ENCODE measurements at places on chromosomes 12 and 14.

- no peak for DNase-seq
These were observed 9.7 kb upstream of the KRT2 start for GRCh38 chr12:52661668-52662067.

GRCh38 chr12:52772188-52772587 is 5.0 kb downstream of the KRT76 start:
- DNase-seq, result no peak

GRCh38 chr12:106213662-106214061 is 34.2 kb downstream of the CKAP4 start:
- DNase-seq, result no peak

GRCh38 chr12:26700430-26700829 is 132.6 kb downstream of the ITPR2 start:
- DNase-seq, result no peak

- DNase-seq, result peak; percentile 36
These were observed 198.9 kb downstream of the RBM19 start for GRCh38 chr12:113766879-113767878.

- DNase-seq, result peak; percentile 56
These were observed 5.2 kb downstream of the FRS2 start for GRCh38 chr12:69475237-69475975.

DNA sequence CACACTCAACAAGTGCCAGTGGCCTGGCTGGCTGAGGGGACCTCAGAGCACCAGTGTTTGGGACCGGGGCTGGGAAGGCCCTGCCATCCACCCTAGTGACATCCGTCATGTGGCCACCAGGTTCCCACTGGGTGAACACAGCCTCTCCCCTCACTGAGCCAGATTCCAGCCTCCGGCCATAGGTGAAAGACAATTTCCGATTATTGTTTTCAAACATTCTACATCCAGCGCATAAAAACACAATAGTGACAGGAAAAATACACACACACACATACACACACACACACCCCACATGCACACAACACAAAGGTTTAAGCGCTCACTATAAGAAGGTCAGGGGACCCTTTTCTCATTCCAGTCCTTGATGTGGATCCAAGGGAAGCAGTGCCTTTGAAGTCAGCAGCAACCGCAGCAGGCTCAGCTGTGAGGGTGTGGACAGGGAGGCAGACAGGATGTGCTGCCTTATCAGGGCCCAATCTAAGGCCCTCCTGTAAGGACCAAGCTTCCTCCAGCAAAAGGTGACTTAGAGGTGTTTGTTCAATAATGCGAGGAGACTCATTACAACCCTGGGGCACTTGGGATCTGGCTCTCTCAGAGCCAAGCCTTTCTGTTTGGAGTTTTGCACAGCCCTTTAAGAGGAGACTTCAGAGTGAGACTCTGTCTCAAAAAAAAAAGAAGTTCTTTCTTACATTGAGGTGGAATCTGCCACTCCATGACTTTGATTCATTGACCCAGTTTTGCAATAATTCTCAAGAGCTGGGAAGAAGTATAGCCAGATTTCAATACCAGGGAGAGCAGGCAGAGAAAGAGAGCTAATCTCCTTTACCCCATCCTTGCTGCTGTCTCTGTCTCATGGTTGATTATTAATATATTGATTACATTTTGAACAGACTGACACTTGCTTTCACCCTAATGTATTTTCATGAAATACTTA is 227.8 kb downstream of the ZFP36L1 start:
- DNase-seq, result peak; percentile 50

DNA sequence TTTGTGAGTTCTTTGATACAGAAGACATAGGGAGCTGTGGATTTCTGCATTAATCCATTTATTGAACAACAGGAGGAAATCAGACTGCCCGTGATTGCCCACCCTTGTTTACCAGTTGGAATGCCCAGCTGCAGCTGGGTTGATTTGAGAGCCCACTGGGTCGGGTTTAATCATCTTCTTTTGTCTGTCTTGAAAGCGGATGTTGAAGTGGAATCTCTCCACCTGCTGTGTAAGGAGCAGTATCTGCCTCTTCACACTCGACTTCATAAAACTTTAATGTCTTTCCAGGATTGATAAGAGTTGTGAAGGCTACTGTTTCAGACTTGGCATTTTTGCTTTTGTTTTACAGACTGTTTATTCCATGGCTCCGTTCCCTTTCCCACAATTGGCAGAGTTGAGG is 39.9 kb downstream of the TBC1D30 start:
- no peak for DNase-seq

DNA sequence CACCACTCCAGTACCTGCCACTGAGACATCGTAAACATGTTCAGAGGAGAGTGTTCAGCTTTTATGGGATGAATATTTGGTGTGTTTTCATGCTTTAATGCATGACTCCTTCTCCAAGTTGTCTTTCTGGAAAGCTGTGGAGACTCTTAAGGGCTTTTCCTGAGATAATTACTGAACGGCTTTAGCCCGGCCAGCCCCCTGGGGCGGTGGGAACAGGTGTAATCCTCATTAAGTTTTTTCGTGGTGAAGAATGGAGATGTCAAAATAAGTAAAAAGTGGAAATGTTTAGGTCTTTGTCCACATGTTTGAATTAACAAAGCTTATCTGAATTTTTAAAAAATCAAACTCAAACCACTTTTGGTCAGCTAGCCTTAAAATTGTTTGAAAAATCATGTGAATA is 1.5 kb downstream of the SYNE2 start:
- DNase-seq, result no peak

DNA sequence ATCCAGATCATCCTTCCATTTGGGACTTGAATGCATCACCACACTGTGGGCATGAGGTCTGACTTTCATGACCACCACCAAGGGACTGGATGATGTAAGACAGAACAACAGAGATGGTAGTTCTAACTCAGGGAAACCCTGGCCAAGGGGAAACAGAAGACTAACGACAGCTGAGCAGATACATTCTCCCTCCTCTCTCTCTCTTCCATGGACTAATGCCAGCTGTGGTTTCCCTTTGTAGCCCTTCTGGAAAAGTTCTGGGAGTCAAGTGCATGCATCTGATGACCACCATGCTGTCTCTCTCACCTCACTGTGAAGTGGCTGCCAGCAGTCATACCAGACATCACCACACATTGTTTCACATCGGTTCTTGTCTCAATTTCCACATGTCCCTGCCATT is 3.4 kb downstream of the TAS2R30 start:
- no peak for DNase-seq

GRCh38 chr14:76467711-76468155 is 91.8 kb downstream of the ESRRB start:
- DNase-seq, result no peak

DNA sequence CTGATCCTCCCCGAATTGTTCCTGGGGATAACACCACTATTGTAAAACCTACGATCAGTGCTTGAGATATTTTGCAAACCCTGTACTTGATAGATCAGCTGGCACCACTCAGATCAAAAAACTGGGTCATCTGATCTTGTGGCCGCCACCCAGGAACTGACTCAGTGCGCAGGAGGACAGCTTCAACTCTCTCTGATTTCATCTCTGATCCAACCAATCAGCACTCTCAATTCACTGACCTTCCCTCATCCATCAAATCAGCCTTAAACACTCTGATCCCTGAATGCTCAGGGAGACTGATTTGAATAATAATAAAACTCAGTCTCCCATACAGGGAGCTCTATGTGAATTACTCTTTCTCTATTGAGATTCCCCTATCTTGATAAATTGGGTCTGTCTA is 4.2 kb upstream of the XPOT start:
- peak; percentile 66 for DNase-seq

GRCh38 chr14:90671382-90672234 is 144.6 kb downstream of the TTC7B start:
- DNase-seq, result no peak

DNA sequence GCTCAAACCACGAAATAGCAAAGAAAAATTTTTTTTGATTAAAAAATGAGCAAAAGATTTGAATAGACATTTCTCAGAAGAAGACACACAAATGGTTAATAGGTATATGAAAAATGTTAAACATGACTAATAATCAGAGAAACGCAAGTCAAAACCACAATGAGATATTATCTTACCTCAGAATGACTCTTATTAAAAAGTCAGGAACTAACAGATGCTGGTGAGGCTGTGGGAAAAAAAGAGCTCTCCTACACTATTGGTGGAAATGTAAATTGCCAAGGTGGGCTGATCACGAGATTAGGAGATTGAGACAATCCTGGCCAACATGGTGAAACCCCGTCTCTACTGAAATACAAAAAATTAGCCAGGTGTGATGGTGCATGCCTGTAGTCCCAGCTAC is 315.5 kb upstream of the FLRT2 start:
- DNase-seq, result peak; percentile 75

GRCh38 chr12:49703647-49704137 is 3.5 kb downstream of the FMNL3 start:
- DNase-seq, result peak; percentile 46

GRCh38 chr12:67811437-67812361 is 163.2 kb downstream of the DYRK2 start:
- DNase-seq, result peak; percentile 66

- no peak for DNase-seq
These were observed 186.8 kb upstream of the PARP11 start for GRCh38 chr12:4059898-4060568.

DNA sequence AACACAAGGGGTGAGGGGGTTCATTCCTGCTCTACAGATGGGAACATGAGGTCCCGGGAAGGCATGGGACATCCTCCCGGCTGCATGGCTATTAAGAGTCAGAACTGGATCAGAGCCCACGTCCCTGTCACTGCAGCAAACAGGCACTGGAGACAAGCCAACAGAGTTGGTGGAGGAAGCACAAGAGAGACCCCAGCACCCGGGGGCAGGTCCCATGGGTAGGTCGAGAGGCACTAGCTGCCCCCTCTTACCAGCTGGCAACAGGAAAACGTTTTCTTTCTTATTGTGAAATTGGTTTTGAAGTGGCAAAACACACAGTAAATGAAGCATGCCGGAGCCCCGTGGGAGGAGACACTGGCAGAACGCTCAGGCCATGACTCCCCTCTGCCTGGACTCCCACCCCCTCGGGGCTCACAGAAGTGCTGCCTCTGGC is 43.6 kb downstream of the SYNE3 start:
- no peak for DNase-seq

DNA sequence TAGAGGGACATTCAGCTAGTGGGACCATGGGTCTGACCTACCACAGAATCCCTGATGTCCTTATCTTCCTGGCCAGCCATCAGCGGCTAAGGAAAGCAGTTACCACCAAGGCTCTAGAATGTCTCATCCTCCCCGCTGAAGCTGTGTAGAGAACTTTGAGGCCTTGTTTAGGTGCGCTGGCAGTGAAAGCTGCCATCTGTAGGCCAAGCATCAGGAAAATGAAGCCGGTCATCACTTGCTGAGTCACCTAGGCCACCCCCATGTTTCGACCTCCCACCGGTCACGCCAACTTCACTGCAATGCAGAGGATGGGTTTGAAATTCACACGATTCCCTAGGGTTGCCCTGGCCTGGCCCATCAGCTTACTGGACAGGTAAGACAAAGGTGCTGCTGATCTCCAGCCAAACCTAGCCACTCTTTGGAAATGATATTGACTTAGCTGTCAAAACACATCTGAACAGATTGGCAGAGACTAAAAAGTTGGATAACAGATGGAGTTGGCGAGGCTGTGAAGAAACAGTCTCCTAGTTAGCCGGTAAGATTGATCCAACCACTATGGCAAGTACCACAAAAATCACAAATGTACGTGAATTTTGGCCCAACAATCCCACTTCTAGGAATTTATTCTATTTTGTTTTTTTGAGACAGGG is 52.0 kb downstream of the NOS1 start:
- no peak for DNase-seq

- no peak for DNase-seq
These were observed 22.6 kb downstream of the INSM2 start for GRCh38 chr14:35556548-35556947.

DNA sequence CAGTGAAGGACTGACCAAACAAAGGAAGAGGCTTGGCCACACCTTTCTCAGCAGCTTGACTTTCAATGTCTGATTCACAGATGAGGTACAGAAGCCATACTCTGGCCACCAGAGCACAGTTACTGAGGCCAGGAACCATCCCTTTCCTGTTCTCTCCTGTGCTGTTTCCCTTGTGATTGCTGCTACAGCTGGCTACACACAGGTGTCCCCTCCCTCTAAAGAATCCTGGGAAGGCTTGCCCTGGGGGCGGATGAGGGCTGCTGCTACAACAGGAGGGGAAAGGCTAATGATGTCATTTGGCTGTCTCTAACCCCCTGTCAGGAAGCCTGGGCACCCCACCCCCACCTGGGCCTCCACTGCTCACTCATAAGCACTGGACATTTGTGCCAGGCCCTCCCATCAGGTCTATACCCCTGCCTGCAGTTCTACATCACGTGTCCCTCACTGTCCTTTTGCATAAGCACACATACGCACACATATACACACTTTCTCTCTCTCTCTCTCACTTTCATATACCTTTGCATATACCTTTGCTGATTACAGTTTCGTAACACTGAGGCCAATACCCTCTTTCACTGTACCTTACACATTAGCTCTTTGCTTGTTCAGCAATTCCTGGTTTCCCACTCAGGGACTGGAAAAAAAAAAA is 41.4 kb downstream of the PRPF40B start:
- no peak for DNase-seq

GRCh38 chr14:38003746-38004609 is 203.7 kb upstream of the SSTR1 start:
- no peak for DNase-seq

GRCh38 chr12:22340143-22340542 is 5.6 kb upstream of the ST8SIA1 start:
- DNase-seq, result no peak

- no peak for DNase-seq
These were observed 284.7 kb downstream of the NUAK1 start for GRCh38 chr12:105854071-105854470.

DNA sequence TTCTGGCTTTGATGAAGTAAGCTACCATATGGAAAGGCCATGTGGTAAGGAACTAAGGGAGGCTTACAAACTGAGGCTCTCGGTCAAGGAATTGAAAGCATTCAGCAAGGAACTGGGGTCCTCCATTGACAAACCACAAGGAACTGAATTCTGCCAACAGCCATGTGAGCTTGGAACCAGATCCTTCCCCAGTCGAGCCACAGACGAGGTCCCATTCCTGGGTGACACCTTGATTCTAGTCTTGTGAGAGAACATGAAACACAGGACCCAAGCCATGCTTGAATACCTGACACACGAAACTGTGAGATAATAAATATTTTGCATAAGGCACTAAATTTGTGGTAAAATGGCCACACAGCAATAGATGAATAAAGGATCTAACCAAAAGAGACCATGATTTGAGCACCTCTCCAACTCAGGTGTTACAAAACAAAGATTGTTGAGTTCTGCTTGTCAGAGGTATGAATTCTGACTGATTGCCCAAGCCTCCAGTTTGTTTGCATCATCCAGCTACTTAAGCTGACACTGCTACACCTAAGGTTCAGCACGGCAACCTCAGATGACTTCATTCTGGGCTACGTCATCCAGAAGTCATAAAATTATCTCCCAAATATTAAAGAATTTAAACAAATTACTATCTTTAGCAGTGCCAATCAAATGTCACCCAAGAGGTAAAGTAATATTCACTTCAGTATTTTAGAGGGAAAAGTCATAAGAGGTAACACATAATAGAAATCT is 59.4 kb downstream of the GARIN6 start:
- no peak for DNase-seq

- no peak for DNase-seq
These were observed 8.2 kb downstream of the BCL11B start for GRCh38 chr14:99263564-99264330.

GRCh38 chr12:3901116-3901515 is 27.9 kb upstream of the PARP11 start:
- no peak for DNase-seq

Measured in fibroblast of lung (primary cell).